GM06990 (cell line): ENCODE measurements at places on chromosomes 13 and 19.

- no peak for DNase-seq
Observed at GRCh38 chr13:110455444-110455843, 106.1 kb downstream of the RAB20 start.

GRCh38 chr13:81609335-81609734 lies 1268.4 kb upstream of the SPRY2 start:
- no peak for DNase-seq

DNA sequence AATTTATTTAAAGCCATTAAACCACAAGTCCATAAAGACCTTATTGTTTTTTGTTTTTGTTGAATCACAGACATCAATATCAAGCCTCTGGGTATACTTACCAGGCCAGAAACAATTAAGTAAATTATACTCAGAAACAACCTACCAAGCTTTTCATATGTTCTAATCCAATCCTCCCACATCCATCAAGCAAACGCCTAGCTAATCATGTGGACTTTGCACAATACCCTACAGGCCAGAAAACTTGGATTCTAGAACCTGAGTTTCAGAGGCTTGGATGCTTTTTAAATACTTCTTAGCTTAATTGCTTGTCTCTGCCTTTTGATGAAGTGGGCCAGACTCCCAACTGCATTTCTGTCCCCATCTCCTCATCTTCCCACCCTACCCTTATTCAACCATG lies 39.9 kb downstream of the TGDS start:
- no peak for DNase-seq

- DNase-seq = no peak
Observed at GRCh38 chr13:27118428-27119054, 53.1 kb downstream of the USP12 start.
